Stimulated activated CD4-positive, alpha-beta T cell treated with anti-CD3 and anti-CD28 coated beads, Interleukin-4, amount 100 ng/mL, for 1 hour (primary cell): ENCODE measurements at places on chromosomes 12 and 14.

DNA sequence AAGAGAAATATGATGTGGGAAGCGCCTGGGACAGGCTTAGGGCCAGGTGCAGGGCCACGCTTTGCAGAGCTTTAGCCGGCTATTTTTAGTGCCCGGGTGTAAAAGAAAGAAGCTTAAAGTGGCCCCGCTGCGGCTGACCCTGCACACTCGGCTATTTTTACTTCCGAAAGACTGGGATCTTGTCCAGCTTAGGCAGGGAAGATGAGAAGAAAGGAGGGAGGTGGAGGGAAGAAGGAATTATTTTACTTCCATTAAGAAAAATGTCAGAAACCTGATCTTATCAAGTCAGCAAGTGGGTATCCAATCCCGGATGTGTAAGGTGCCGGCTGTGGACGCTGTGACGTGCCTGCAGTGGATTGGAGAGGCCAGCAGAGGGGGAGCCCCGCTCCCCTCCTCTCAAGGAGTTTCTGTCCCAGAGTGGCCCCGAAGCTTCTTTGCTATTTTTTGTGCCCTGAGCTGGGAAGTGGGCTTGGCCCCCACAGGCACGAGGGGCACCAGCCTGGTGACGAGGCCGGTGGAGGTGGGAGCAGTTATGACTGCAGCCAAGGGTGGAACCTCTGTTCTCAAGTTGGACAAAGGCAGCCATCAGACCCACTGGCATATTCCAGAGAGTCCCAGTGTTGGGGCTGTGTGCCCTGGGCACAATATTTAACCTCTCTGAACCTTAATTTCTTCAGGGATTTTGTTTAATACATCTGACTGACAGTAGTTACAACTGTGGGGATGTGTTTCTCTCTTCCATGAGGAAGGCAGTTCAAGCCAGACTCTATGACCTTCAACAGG, 97.7 kb downstream of the ESRRB start:
- DNase-seq = no peak

GRCh38 chr14:33045760-33046159, 107.1 kb downstream of the NPAS3 start:
- DNase-seq = no peak

DNA sequence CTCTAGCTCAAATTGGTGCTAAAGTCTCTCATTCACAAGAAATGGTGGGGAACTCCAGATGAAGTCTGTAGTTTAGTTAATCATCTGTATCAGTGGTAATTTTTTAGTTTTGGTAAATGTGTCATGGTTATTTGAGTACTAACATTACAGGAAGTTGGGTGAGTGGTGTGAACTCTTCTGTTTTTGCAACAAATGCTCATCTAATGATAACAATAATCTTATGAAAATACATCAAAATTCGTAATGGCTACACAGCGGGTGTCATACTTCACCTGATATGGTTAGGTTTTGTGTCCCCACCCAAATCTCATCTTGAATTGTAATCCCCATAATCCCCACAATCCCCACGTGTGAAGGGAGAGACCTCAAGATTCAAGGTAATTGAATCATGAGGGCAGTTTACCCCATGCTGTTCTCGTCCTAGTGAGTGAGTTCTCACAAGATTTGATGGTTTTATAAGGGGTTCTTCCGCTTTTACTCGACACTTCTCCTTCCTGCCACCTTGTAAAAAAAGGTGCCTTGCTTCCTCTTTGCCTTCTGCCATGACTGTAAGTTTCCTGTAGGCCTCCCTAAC, 209.3 kb upstream of the FOXN3 start:
- DNase-seq = no peak

DNA sequence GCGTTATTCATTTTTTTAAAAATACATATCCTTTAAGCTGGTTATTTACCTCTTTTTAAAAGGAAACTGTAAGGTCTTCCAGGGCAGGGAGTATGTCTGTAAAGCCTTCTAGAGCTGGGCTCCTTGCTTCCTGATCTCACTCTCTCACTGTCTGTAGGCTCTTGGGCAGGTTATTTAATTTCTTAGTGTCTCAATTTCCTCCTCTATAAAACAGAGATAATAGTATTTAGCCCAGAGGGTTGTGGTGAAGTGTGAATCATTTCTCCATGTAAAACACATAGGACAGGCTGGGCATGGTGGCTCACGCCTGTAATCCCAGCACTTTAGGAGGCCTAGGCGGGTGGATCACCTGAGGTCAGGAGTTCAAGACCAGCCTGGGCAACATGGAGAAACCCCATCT, 25.9 kb upstream of the LTA4H start:
- no peak for DNase-seq

DNA sequence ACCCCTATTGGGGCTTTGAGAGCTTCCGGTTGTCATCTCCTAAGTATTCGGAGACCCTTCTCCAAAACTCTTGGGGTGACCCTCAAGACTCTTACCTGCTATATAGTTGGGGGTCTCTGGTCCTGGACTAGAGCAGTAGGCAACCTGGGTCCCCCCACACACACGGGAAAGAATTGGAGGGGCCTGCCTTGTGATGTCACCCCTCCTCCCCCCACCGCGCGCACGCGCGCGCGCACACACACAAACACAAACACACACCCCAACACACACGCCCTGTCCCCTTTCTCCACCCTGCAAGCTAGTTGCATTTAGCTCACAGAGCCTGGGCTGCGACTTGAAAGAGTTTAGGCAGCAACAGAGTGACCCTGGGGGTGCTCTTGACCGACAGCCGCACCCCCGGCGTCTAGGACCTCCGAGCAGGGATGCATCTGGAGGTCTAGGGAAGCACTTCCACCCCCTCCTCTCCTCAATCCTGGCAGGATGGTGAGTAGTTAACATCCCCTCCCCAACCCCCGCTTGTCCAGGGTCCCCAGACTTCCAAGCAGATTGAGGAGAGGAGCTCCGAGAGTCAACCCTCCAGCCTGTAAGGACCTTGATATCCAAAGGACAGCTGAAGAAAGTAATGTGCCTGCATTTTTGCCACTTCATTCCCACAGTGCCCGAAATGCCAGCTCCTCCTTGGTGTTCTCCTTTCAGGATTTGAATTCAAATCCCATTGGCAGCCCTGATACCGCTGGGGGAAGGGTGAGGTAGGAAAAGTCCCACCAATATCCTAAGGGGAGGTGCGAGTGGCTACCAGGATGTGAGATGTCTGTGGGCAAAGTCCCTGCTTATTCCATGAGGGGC, 1.4 kb upstream of the DNAJC14 start:
- peak; percentile 54 for DNase-seq

- no peak for DNase-seq
These were observed 159.1 kb downstream of the ADGRD1 start for GRCh38 chr12:131112700-131113290.

DNA sequence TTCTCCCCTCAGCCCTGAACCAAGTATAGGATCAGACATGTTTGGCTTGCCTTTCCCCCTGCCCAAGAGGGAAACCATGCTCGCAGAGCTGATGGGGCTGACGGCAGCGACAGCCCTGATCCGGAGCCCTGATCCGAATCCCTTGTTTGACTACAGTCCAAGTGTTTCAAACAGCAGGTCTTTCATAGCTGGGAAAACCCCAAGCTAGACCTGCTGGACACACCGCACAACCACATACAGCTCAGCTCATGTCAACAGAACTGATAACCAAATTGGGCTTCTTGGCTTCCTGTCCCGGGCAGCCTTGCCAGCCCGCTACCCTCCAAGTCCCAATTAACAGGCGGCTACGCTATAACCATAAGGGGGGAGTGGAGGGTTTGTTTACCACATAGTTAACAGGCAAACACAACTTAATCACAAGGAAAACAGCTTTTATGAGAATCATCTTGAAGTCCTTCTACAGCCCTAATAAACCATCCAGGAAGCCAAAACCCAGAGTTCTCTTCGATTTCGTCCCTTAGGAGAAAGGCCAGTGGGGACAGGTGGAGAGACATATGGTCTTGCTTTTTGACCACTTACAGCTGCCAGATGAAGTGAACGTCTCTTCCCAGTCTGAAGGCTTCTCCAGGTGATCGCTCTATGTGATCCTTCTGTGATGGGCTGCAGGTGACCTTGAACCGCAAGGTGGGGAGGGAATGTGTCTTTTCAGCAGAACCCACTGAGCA, 64.5 kb upstream of the MANSC4 start:
- no peak for DNase-seq

DNA sequence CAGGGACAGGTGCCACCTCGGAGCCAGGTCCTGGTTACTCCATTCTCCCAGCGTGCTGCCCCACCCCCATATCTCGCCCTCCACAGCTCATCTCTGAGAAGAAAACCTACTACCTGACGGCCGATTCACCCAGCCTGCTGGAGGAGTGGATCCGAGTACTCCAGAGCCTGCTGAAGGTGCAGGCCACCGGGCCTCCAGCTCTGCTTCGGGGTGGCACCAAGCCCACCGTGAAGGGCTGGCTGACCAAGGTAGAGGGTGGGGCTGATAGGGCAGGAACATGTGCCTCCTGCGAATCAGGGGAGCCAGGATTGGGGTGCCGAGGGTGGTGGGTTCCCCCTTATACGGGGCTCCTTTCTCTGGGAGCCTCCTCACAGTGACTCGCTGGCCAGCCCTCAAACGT, 25.9 kb downstream of the PIGH start:
- DNase-seq = no peak

DNA sequence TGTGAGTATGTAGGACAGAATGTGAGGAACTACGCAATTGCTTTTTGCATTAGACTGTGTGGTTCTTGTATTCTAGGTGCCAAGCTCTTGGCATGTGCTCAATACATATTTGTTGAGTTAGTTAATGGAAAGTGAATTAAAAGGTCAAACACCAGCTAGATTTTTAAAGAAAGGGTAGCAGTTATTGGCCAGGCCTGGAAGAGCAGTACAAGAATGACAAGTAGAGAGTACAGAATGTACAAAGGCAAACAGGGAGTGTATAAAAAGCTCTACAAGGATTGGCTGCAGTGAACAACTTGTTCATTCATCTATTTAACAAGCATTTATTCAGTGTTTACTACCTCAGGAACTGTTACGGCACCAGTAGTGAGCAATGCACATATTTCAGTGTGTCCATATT, 854.0 kb upstream of the SEL1L start:
- no peak for DNase-seq

GRCh38 chr12:105812366-105812765, 326.4 kb downstream of the NUAK1 start:
- DNase-seq = no peak

DNA sequence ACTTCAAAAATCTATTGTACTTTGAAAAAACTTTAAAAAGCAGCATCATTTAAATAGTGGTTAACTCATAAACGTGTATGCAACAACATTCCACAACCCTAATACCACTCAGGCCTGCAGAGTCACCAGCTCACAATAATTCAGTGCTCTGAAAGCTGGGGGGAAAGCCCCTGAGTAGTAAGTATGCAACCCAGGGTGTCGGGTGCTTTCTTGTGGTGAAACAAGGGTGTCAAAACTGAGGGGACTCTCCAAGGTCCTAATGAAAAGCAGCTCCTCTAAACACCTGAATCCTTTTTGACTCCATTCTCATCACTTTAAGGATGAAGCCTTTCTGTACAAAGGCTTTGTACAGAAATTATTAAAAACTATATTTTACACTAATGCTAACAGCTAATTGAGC, 33.7 kb downstream of the FGFR1OP2 start:
- DNase-seq = peak; percentile 47

GRCh38 chr12:124194264-124194892, 100.5 kb upstream of the RFLNA start:
- no peak for DNase-seq

DNA sequence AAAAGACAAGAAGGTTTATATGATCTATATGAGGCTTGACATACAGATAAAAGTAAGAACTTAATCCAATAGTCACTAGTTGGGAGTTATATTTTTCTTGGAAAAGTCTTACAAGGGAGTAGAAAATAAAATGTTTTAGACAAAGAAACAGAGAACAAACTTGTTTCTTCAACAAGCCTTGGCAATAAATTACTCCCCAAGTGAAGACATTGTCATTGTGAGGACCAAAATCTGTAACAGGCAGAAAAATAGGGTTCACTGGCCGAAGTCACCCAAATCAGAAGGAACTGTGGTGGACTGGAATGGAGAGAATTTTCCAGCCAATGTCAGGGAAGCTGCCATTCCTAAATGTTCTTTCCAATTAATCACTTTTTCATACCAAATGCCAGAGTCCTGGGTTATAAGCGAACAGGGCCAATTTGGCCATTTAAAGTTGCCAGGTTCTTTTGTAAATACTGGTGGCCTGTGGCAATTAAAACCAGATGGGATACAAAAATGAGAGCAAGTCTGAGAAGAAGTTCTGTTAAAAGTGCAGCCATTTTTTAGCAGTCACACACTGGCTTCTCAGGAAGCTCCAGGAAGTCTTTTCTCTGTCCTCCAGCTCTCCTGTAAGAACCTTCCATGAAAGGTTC, 117.3 kb upstream of the OVCH1 start:
- no peak for DNase-seq

DNA sequence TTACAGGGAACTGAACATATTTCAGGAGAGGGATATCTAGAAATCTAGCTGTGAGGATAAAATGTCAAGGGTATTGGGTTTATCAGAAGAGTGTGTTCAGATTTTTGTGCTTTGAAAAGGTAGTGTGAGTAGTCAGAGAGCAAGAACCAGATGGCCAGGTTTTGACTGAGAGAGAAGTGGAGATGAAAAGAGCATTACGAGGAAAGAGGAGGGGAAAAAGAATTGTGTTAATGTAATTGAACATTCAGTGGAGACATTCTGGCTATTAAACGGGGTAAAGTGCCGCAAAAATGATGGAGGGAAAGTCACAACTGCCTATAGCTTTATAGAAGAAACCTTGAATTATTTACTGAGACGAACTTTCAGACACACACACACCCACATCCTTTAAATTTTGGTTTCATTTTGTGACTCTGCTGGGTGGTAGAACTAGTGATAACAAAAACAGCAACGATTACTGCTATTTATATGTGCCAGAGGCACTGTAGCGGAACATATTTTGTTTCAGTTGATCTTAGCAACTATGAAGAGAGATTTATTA, 213.6 kb downstream of the ERC1 start:
- DNase-seq = no peak

GRCh38 chr12:65605019-65605418, 219.3 kb upstream of the HMGA2 start:
- no peak for DNase-seq

DNA sequence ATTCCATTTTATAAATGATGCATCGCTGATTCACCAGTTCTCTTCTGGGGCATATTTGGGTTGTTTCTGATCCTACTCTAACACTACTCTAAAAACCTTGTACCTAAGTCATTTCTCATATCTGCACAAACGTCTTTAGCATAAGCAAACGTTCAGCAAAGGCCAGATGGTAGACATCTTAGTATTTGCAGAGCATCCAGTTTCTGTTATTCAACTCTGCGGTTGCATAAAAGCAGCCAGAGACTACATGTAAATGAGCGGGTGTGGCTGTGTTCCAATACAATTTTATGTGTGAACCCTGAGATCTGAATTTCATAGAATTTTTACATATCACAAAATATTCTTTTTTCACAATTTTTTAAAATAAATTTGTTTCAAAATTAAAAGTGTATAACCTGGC, 22.8 kb upstream of the MMP17 start:
- DNase-seq = no peak

DNA sequence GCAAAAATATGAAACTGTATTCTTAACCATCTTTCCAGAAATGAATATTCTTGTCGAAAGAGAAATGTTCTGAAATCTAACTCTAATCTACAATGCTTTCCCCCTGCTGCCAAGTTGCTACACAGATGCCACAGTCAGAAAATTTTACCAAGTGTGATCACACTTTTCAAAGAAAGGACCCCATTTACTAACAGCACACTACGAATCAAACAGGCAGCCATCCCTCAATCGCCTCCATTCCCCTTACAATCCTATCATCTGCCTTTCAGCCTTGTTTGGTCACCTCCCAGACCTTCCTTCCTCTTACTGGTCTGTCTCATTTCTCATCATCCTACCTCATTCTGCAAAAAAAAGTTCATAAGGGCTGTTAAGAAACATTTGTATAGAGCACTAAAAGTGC, 190.1 kb downstream of the MED13L start:
- DNase-seq = no peak
